Uterus (tissue), 4 donors: ENCODE measurements at places on chromosomes 2 and 18. TPM values are rescaled to one million over a fixed set of nuclear protein-coding genes. Genes with fewer than 3 reads are reported as not detected.

Gene C1QL2
- not detected for total RNA-seq

Gene GPBAR1
- total RNA-seq, result 0.91 TPM

Gene STPG4
- total RNA-seq, result not detected

Gene LAMA1
- 0.88 TPM for total RNA-seq

Gene COPS9
- 189 TPM for total RNA-seq

Gene STARD6
- not detected for total RNA-seq
